ENCODE measurements at places on chromosomes 12 and 14.

DNA sequence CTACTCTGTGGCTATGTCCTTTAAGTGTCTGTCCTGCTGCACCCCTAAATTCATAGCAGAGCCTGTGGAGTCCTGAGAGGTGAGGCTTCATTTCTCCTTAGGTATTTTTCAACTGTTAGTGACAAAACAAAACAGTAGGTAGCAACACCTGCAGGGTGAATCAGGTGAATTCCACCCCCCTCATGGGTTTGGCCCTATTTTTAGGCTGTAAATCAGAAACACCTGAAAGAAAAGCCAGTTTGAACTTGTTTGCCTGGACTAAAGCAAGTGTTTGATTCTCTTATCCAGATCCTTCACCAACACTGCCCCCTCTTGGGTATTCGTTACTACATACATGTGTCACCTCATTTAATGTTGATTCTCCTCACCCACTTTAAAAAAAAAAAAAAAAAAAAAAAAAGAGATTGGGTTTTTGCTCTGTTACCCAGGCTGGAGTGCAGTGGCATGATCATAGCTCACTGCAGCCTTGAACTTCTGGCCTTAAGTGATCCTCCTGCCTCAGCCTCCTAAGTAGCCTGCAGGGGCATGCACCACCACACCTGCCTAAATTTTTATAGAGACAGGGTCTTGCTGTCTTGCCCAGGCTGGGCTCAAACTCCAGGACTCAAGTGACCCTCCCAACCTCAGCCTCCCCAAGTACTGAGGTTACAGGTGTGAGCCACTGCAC lies 10.3 kb downstream of the TBPL2 start:
- peak; percentile 23 for DNase-seq

GRCh38 chr12:121295746-121296617 lies 527 bp downstream of the CAMKK2 start:
- DNase-seq, result peak; percentile 2

DNA sequence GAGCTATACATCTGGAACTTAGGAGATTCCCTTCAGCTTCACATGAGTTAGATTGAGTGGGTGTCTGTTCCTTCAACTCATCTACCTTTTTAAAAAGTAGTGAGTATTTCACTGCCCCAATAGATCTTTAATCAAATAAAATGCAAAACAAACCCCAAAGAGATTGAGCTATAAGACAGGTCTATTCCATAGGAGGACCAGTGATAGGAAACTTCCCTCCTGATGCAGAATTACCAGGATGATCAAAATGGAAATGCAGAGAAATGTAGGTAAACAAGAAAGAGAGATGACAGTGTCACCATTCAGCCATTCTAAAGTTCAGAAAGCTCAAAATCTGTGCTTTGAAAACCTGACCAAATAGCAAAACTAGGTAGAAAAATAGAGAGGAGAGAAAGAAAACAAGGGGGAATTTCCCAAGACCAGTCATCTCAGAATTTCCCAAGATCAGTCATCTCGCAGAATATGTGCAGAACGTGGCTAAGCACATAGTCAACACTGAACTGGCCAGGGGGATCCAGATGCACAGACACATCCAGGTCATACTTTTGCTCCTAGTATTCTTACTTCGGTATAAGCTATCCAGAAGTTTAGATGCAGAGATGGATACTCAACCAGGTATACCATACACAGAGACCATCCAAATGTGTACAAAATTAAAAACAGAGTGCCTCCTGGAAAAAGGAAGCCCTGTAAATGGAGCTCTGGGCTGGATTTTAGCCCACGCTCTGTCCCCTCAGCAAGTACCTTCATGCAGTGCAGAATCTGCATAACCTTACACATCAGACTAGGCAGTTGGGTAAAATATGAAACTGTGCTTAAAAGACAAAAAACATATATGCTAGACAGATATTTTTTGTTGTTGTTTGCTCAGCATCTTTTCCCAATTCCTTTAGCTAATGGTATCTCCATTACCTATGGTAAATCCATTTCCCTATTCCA lies 27.4 kb downstream of the SLC41A2 start:
- no peak for DNase-seq

DNA sequence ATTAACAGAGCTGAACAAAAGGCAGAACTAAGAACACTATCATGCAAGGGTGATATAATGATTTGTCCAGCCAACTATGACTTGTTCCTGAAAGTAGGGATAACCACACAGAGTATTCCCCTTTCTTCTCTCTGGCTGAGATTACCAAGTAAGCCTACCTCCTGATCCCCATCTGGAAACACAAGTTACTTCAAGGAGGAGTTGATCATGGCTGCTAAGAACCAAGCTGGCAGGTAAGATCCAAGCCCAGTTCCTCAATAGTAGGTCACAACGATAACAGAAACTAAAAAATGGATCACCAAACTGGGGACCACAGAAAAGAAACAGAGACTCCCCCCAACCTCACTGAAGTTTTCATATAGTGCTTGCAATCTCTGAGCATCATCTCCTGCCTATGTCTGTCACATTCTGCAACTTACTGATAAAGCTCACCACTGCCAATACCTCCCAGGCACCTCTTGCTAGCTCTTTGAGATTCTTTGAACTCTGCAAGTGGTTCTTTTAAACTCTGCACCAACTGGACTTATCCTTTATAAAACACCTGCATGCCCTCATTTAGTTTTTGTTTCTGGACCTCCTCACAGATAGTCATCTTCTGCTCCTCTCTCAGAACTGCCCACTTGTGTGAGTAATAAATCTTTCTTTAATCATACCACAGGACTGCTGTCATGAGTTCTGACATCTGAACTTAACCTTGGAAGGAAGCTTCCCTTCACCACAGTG lies 76.6 kb downstream of the LRP6 start:
- no peak for DNase-seq

DNA sequence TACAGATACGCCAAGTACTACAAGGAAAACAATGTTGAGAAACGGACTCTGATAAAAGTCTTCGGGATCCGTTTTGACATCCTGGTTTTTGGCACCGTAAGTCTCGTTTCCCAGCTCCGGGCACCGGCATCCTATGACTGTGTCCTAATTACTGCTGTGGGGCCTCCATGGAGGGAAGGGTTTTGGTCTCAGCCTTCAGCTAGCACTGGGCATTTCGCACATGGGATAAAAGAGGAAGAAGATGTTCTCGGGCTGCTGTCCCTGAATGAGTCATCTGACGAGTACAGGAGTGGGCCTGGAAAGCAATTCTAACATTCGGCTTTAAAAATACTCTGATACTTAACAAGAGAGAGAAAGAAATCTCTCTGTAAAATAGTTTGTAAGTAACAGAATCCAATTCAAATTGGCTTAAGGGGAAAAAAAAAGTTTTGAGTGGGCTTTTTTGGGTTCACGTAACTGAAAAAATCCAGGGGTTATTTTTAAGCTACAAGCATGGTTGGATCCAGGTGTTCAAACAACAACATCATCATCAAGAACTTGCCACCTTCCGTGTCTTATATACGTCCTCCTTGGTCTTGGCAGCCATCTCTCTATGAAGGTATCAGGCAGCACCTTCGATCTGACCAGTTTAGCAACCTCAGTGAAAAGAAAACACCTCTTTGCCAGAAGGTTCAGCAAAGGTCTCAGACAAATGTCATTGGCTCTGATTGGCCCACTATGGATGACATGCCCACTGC lies 34.4 kb upstream of the P2RX4 start:
- DNase-seq, result no peak

- DNase-seq, result no peak
Measured at GRCh38 chr12:113693693-113694092, 222.0 kb upstream of the LHX5 start.

DNA sequence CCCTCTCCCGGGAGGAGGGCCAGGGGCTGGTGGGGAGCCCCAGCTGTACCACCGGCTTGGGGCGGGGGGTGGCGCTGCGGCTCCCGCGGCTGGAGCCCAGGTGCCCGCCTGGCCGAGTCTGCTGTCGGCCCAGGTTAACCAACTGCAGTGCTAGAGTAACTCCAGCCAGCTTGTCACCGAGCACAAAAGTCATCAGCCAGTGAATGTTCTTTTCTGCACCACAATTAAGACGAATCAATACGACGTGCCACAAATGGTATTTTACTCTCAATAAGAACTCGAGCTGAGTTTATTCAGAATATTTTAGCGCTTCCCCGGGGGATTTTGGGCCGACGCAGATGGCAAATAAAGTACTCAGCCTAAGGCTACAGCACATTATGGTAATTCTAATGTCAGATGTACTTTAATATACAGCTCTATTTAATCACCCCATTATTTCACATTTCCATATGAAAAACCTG lies 83.2 kb downstream of the BCL11B start:
- DNase-seq, result peak; percentile 54

DNA sequence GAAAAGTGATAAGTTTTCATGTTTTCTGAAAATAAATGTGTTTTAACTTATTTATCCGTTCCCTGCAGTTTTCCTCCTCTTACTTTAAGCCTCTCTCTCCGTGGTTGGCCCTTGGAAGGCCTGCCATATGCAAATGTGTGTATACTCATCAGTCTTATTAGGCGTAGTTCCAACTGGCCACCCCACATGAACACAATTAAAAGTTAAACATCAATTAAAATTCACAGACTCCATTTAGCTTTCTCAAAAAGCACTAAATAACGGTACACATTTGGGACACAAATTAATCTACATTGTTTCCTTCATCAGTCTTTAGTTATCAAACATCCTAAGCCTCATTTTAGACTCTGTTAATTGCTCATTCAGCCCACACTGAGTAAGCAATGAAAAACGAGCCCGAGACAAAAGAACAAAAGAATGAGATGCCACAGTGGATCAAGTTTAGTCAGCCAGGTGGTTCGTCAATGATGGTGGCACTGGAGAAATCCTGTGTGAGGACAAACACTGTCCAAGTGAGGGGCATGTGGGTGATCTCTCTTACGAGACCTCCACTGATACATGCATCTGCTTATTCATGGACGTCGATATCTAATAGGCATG lies 76.0 kb upstream of the TMCC3 start:
- no peak for DNase-seq

- DNase-seq, result no peak
Measured at GRCh38 chr14:70685474-70686197, 43.9 kb downstream of the TTC9 start.

DNA sequence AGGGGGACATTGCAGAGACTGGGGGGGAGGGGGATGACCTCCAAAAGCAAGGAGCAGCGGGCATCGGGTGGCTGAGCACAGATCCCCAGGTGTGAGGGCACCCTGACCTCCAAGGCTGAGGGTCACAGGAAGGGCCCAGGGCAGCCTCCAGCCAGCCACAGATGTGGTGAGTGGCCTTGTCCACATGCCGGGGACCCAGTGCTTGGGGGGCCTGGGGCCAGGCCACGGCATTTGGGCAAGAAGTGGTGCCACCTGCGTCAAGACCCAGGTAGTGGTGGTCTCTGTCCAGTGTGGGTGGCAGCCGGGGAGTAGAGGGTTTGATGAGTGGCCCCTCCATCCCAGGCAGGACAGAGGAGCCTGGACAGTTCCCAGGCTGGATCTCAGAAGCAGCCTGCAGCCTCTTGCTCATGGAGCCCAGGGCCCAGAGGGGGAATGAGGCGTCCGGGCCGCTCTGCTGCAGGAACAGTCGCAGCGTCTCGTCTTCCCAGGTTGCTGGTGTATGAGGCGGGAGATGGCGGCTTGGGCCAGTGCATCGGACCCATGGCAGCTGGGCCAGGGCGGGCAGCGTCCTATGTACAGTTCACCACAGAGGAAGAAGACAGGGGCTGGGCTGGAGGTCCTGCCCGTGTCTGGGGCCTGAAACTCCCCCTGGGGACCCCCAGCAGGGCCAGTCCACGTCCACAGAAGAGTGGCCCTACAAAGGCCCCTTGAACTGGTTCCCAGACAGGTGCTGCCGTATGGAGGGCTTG lies 33.5 kb downstream of the CCNK start:
- no peak for DNase-seq

DNA sequence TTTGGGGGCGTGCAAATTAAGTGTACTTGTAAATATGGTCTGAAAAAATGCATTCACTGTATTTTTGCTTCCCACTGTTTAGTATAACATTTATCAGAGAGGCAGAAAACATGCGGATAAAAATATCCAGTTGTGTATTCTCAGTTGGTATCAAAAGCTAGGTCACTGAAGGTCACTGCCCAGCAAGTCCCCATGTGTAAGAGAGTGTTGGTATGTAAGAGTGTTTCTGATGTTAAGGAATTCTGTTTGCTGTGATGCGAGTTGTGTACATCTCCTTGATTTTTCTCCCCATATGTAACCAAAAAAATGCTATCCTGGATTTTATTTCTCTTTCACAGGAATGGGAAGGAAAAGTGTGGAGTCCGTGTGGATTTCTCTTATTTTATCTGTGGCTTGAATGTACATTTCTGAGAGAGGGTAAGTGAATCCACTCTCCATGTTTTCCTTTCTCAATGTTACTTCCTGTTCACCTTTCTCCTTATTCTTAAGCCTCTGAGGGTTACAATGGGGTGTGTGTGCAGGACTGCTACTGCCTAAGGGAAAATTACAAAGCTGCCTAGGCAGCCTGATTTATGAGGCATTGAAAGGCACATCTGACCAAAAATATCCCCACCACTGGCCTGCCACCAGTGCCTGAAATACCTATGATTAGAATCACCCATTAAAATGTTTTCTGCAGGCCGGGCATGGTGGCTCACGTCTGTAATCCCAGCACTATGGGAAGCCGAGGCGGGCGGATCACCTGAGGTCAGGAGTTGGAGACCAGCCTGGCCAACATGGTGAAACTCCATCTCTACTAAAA lies 97.9 kb upstream of the USP44 start:
- DNase-seq, result no peak

Measured in activated CD4-positive, alpha-beta T cell treated with anti-CD3 and anti-CD28 coated beads, Interleukin-2, amount 50 U/mL, for 1 hour (primary cell).